ENCODE measurements at places on chromosomes 2 and 18. TPM values are rescaled to one million over a fixed set of nuclear protein-coding genes. Genes with fewer than 3 reads are reported as not detected.
A peak's percentile ranks its signal among the peaks of the same experiment; 100 is the strongest.

- peak; percentile 85 for DNase-seq
- peaks cover 17% of the 10 kb centered on the region for H3K4me1 ChIP-seq
- no peak overlapping the region for H3K4me3 ChIP-seq
- no peaks in the 10 kb centered on the region for H3K27me3 ChIP-seq
Measured at GRCh38 chr18:9643549-9643948, 29.2 kb upstream of the PPP4R1 start.

DNA sequence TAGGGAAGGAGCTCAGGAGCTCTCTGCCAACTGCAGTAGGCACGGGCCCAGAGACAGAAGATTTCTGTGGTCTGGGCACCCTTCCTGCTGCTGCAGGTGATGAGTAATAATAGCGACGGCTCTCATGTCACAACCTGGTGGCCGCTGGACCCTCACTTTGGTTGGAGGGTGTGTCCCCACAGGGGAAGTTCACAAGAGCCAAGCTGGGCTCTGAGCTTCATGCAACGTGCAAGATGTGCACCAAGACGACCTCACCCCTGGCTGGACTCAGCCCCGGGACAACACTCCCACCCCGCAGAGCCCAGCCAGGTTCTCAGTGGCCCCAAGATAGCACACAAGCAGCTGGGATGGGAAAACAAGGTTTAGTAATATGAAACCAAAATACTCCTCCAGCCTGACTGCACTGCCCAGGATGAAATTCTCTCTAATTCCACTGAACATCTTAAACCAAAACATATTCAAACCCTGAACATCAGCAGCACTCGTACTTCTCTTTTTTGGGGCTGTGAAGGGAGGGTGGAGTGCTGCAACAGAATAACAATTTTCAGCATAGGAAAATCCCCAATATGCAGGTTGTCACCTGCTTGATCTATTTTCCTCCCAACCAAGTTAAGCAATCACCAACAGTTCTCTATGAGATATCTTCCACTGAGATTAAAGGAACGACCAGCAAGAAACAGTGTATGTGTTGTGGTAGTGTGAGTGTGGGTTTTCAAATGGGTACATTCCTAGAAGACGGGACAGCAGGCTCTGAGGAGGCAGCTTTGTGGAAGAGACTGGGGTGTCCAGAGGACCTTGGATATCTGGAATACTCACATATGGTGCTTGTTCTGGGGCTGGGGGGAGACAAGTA is 26.5 kb downstream of the BCL2 start:
- H3K36me3 ChIP-seq = no peaks in the 10 kb centered on the region
- no peak for DNase-seq
- no peak overlapping the region for H3K27ac ChIP-seq
- no peak overlapping the region for H3K4me3 ChIP-seq

DNA sequence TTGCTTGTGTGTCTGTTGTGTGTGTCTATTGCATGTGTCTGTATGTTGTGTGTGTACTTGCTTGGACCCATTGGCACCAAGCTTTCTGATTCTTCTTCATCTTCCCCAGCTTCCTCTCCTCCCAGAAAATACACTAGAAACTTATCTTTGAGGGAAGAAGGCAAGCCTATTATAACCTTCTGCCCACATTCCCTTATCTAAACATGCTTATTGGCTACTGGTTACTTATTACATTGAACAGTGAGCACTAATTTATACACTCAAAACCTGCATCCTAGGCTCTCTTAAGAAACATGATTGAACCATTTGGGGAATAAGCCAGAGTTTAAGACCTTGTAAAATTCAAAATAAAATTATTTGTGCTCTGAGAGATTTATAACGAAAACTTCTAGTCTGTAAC is 26.5 kb downstream of the SLC9A4 start:
- H3K4me1 ChIP-seq = no peaks in the 10 kb centered on the region
- DNase-seq = no peak
- no peak overlapping the region for H3K27ac ChIP-seq
- no peaks in the 10 kb centered on the region for H3K27me3 ChIP-seq
- no peak overlapping the region for H3K4me3 ChIP-seq
- H3K36me3 ChIP-seq = no peaks in the 10 kb centered on the region

DNA sequence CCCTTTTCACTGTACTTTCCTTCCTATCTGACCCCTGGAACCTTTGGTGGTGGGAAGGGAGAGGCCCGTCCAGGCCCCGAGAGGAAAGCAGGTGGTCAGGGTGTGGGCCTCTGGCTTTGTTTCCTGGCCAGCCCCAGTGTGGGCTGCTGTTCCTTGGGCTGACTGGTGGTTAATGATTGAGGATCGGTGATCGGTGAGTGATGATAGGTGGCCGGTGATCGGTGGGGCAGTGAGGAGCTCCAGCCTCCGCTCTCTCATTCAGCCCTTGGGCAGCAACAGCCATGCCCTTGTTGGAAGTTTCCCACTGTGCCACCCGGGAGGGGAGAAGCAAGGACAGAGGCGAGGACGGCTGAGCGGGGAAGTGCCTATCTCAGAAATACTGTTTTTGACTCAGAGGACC is 7.3 kb downstream of the ACKR3 start:
- peaks cover 18% of the 10 kb centered on the region for H3K27me3 ChIP-seq
- H3K4me1 ChIP-seq = no peaks in the 10 kb centered on the region
- H3K4me3 ChIP-seq = no peak overlapping the region
- no peak for DNase-seq

The DSG4 gene
- total RNA-seq = 0.07 TPM

The SCN9A gene
- 0.07 TPM for total RNA-seq

DNA sequence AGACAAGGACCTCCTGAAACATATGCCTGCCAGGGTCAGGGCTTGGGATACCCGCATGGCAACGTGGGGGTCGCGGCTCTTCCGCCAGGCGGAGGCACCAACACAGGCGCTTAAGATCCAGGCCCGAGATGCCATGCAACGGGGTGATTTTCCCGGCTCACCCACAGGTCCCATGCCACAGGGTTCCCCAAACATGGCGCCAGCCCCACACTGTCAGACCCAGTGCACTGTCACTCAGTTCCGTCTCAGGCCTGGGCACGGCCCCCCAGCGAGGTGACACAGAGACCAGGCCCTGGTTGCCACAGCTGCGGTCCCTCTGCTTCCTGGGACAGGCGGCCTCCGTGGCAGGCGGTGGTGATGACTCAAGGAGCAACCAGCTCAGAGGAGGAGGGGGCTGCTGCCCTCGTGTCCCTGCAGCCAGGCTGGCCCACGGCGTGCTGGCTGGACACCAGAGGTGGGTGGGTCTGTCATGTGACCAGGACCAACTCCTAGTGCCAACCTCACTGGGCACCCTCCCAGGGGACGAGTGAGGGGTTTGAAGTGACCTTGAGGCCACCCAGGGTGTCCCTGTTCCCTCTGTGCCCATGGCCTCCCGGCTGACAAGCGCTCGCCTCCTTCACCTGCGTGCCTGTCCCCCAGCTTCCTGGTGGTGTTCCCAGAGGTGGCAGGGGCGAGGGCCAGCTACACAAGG is 4.9 kb downstream of the PDCD1 start:
- DNase-seq = no peak
- no peak overlapping the region for H3K4me3 ChIP-seq
- no peak overlapping the region for H3K27ac ChIP-seq
- H3K27me3 ChIP-seq = no peaks in the 10 kb centered on the region
- no peaks in the 10 kb centered on the region for H3K36me3 ChIP-seq

DNA sequence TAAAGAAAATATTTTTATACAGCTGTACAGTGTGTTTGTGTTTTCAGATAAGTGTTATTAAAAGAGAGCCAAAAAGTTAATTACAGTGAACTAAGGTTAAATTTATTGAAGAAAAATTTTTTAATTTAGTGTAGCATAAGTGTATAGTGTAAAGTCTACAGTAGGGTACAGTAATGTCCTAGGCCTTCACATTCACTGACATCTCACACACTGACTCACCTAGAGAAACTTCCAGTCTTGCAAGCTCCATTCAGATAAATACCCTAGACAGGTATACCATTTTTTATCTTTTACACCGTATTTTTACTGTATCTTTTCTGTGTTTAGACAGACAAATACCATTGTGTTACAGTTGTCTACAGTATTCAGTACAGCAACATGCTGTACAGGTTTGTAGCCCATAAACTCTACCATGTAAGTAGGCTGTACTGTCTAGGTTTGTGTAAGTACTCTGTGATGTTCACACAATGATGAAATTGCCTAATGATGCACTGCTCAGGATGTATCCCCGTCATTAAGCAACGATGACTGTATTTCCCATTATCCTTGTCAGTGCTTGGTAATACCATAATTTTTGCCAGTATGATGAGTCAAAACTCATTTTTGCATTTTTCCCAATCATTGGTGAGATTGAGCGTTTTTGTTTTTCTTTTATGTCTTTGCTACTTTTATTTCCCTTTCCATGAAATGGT is 48.2 kb upstream of the B3GNT2 start:
- no peak overlapping the region for H3K4me3 ChIP-seq
- H3K27me3 ChIP-seq = no peaks in the 10 kb centered on the region
- no peak overlapping the region for H3K27ac ChIP-seq
- no peaks in the 10 kb centered on the region for H3K36me3 ChIP-seq

- no peak overlapping the region for H3K4me3 ChIP-seq
- no peak for DNase-seq
- H3K27ac ChIP-seq = peak overlapping the region; percentile 29
- no peaks in the 10 kb centered on the region for H3K27me3 ChIP-seq
- no peaks in the 10 kb centered on the region for H3K36me3 ChIP-seq
Measured at GRCh38 chr18:58584200-58585127, 44.4 kb downstream of the ALPK2 start.

The FBXO36 gene
- total RNA-seq = 3.8 TPM

DNA sequence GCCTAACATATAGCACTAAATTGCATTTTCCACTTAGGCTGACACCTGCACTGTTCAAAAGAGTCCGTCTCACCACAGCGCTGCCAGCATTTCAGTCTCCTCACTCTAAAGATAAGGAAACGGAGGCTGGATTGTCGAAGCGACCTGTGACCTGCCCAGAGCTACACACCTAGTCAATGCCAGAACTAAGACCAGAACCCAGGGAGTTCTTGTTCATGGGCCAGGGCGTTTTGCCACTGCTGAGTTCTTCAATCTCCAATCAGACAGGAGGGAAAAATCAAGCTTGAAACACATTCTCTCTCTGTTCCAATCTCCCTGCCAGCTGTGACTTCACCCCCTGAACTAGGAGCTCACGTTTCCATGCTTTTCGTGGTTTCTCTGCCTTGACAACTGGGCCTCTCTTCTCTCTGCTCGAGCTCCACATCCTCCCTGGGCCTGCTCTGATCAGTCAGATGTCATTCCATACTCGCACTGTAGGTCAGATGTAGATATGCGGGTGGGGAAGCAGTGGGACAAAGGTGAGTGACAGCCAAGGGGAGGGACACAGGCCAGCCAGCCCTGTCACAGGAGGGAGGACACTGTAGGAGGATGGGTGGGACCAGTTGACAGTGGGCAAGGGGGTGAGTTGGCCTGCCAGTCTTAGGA is 221.1 kb upstream of the SMAD2 start:
- DNase-seq = no peak
- H3K36me3 ChIP-seq = no peaks in the 10 kb centered on the region
- no peak overlapping the region for H3K4me3 ChIP-seq
- peaks cover 20% of the 10 kb centered on the region for H3K4me1 ChIP-seq
- H3K27me3 ChIP-seq = no peaks in the 10 kb centered on the region

The CYP1B1 gene
- total RNA-seq = 2.6 TPM

GRCh38 chr2:122634256-122634655 is 878.8 kb downstream of the TSN start:
- no peak overlapping the region for H3K4me3 ChIP-seq
- no peaks in the 10 kb centered on the region for H3K4me1 ChIP-seq
- no peaks in the 10 kb centered on the region for H3K36me3 ChIP-seq

The THOC1 gene
- 26.0 TPM for total RNA-seq

DNA sequence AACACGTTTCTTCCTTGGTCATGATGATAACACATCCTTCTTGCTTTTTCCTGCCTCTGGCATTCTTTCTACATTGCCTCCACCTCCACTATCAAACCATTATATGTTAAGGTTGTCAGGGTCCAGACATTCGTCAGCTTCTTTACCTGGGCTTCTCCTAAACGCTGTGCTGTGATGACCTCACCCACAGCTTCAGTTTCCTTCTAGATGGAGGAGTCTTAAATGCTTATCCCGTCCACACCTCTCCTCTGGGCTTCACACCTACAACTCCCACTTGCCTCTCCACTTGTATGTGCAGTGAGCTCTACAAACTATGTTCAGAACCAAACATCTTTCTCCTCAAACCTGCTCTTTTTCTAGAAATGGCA is 666 bp upstream of the STAT1 start:
- peaks cover 25% of the 10 kb centered on the region for H3K4me1 ChIP-seq
- DNase-seq = no peak
- H3K4me3 ChIP-seq = peak overlapping the region; percentile 79

- no peaks in the 10 kb centered on the region for H3K36me3 ChIP-seq
- H3K27ac ChIP-seq = no peak overlapping the region
Measured at GRCh38 chr2:170571612-170572011, 143.5 kb upstream of the SP5 start.

- no peaks in the 10 kb centered on the region for H3K4me1 ChIP-seq
- DNase-seq = no peak
- H3K27me3 ChIP-seq = no peaks in the 10 kb centered on the region
- H3K4me3 ChIP-seq = no peak overlapping the region
- no peak overlapping the region for H3K27ac ChIP-seq
Measured at GRCh38 chr2:103529798-103530502, 768.1 kb downstream of the TMEM182 start.

DNA sequence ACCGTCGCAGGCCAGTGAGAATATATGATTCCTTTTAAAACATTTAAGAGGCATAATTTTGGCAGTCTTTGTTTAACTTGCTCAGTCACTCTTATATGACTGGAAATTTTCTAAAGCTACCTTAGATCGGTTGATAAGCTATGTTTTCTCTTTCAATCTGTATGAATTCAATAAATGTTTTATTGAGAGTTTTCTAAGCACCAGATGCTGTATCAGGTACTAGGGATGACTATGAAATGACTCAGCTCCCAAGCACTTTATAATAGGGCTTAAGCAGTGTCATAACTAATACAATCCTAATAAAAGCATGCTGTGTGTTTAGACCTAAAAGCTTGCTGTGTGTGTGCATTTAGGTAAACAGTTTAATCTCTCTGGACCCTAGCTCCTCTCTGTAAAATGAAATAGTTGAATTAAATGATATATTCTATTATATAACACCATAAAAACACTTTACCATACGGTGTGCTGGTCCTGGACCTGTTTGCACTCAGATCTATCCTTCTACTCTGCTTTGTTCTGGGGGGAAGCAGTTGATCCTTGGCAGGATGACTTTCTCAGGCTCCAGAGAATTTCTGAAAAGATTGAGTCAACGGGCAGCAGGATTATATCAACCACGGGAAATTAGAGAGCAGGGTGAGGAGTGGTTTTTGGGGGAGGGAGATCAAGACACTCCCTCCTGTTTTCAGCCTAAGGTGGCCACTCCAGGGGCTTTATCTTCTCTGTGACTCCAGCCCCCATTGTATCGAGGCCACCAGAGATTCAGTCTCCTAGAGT is 26.1 kb upstream of the SLC38A11 start:
- no peak for DNase-seq
- H3K4me1 ChIP-seq = no peaks in the 10 kb centered on the region
- H3K36me3 ChIP-seq = no peaks in the 10 kb centered on the region
- H3K27me3 ChIP-seq = no peaks in the 10 kb centered on the region
- H3K4me3 ChIP-seq = no peak overlapping the region

GRCh38 chr2:160214461-160215445 is 14.7 kb upstream of the ITGB6 start:
- H3K4me3 ChIP-seq = no peak overlapping the region
- no peak for DNase-seq
- H3K27ac ChIP-seq = no peak overlapping the region
- H3K36me3 ChIP-seq = no peaks in the 10 kb centered on the region
- H3K27me3 ChIP-seq = no peaks in the 10 kb centered on the region
- H3K4me1 ChIP-seq = peaks cover 14% of the 10 kb centered on the region
